ENCODE measurements at places on chromosomes 12 and 14. TPM values are rescaled to one million over a fixed set of nuclear protein-coding genes. Genes with fewer than 3 reads are reported as not detected.

The OTOGL gene
- 0.41 TPM for total RNA-seq

- no peak for DNase-seq
- H3K36me3 ChIP-seq, result no peaks in the 10 kb centered on the region
- H3K27ac ChIP-seq, result no peak overlapping the region
These were observed 4.0 kb downstream of the ATG101 start for GRCh38 chr12:52073531-52074381.

GRCh38 chr14:64337888-64338615 lies 43.9 kb upstream of the ESR2 start:
- no peaks in the 10 kb centered on the region for H3K36me3 ChIP-seq
- H3K27me3 ChIP-seq, result no peaks in the 10 kb centered on the region
- DNase-seq, result peak; percentile 59
- H3K4me1 ChIP-seq, result peaks cover 6% of the 10 kb centered on the region
- H3K27ac ChIP-seq, result peak overlapping the region; percentile 86
- peak overlapping the region; percentile 55 for H3K4me3 ChIP-seq

DNA sequence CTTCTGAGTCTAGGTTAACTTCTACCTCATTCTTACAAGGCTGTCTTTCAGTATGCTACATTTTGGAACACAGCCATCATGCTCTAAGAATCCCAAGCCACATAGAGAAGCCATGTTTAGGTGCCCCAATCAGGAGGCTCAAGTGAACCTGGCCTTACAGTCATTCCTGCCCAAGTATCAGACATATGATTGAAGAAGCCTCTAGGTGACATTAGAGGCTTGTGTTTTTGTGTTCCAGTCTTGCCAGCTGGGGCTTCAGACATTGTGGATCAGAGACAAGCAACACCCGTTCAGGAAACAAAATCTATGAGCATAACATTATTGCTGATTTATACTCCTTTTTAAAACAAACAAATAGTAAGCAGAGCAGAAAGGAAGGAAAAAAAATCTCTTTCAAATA lies 8.1 kb upstream of the SLC16A7 start:
- no peak overlapping the region for H3K27ac ChIP-seq
- no peaks in the 10 kb centered on the region for H3K27me3 ChIP-seq
- no peaks in the 10 kb centered on the region for H3K4me1 ChIP-seq
- H3K36me3 ChIP-seq, result no peaks in the 10 kb centered on the region

DNA sequence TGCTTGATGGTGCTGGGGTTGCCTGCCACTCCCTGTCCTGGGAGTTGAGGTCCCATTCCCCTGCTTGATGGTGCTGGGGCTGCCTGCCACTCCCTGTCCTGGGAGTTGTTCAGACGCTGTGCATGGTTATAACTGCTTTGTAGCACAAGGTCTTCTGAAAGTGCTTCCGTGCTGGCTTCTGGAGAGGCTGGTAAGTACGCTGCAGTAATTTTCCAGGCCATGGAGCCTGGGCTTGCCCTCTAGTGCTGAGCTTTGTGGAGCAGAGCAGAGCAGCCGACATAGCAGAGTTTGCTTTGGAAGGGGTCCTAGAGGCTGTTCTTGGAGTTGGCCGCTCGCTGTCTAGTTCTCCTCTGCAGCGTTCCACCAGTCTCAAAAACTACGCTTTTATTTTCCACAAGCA lies 6.3 kb downstream of the B4GALNT3 start:
- H3K36me3 ChIP-seq, result no peaks in the 10 kb centered on the region
- H3K27ac ChIP-seq, result peak overlapping the region; percentile 78
- peaks cover 3% of the 10 kb centered on the region for H3K27me3 ChIP-seq
- H3K4me1 ChIP-seq, result peaks cover 61% of the 10 kb centered on the region

DNA sequence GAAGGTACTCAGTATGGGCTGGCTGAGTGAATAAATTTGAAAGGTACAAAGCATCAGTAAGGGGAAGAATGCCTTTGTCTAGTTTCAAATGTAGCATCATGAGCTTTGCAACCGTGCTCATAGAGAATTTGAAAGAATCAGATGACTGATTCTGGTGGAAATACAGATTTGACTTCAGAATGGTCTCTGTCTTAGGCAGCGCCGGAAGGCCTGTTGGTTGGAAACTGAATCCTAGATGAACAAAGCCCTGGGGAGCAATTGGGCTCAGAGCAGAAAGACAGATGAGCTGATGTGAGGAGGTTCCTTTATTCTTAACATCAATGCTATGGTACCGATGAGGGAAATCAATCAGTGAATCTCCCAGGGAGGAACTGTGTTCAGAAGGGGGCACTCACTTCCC lies 137.3 kb downstream of the SNAPC1 start:
- no peak for DNase-seq
- H3K27ac ChIP-seq, result no peak overlapping the region
- no peaks in the 10 kb centered on the region for H3K27me3 ChIP-seq
- H3K4me1 ChIP-seq, result no peaks in the 10 kb centered on the region

DNA sequence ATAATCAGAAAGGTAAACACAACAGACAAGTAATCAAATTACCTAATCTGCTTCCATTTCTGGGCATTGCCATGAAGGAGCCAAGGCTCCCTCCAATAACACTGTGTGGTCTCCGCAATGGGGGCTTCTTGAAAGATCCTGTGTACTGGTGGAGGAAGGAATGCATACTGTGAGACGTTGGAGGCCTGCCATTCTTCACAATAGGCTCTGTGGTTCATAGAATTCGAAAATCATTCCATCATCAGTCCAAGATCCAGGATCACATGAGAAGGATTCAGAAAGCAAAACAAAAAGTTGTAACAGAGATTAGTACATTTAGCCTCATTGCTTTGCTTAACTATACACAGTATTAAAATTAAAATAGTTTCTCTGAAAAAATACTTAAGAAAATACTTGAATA lies 76.3 kb downstream of the CDK17 start:
- H3K36me3 ChIP-seq, result no peaks in the 10 kb centered on the region
- H3K27ac ChIP-seq, result no peak overlapping the region
- no peak for DNase-seq
- no peaks in the 10 kb centered on the region for H3K27me3 ChIP-seq

DNA sequence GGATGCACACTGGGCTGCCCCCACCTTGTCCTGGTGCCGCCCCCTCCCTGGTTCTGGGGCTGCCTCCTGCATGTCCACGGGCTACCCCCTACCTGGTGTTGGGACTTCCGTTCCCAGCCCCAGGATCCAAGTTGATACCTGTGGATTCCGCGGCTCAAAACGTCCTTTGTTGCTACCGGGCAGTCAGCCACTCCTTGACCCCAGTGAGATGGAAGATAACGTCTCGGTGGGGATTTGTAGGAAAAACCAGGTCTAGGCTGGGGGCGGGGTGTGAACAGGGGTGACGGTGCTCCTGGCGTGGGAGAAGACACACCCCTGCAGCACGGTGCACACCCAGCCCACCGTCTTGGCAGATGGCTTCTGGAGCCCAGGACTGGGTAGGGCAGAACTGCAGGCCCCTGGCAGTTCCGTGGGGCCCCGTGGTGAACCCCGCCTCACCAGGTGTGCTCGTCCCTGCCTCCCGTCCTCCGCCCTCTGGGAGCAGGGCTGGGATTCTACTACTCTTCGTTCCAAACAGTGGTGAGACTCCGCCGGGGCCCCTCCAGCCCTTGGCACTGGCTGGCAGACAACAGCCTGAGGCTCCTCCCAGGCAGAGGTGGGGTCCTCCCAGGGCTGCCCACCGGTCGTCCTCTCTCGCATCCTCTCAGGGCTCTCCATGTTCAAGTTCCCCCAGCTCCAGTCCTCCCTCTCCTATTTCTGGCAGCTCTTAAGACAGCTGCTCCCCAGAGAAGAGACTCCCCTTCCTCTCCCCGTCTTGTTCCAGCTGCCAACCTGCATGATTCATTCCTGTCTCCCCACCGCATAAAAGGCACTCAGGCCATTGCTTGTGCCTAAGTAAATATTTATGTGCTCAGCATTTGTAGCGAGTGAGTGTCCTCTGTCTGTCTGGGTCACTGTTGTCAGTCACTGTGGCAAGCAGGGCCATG lies 75.5 kb downstream of the FBXL14 start:
- no peak overlapping the region for H3K4me3 ChIP-seq
- no peak for DNase-seq
- H3K4me1 ChIP-seq, result peaks cover 12% of the 10 kb centered on the region
- H3K36me3 ChIP-seq, result no peaks in the 10 kb centered on the region
- no peak overlapping the region for H3K27ac ChIP-seq

DNA sequence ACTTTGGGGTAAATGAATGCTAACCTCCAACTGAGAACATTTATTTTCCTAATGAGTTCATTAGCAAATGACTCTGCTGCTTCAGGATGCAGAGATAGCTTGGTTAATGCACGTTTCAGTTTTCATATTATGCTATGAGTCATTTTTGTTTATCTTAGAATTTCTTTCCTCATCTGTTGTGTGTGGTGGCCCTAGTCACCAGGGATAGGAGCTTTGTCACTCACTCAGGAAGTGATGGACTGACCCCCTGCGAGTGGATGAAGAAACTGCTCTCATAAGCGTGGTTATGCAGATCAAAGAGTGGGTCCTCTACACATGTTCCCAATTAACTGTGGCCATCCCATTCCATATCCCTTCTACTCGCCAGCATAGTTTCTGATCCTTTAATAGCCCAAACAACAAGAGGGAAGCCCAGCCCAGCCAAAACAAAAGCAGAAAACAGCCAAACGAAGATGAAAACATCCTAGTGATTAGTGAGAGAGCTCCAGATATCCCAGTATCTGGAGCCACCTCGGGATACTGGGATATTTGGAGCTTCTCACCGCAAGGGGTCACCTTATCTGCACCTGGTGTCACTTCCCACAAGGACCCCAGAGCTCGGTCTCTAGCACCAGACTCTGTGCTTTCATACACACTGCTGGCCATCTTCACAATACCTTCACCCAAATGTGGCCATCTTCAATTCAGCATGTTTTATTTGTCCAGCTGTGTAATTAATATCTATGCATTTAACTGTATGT lies 8.6 kb downstream of the TC2N start:
- no peak overlapping the region for H3K4me3 ChIP-seq
- no peaks in the 10 kb centered on the region for H3K36me3 ChIP-seq
- no peak overlapping the region for H3K27ac ChIP-seq

GRCh38 chr12:83010169-83010804 lies 323.6 kb downstream of the TMTC2 start:
- no peak overlapping the region for H3K4me3 ChIP-seq
- H3K27ac ChIP-seq, result no peak overlapping the region
- no peaks in the 10 kb centered on the region for H3K36me3 ChIP-seq
- DNase-seq, result no peak
- H3K27me3 ChIP-seq, result no peaks in the 10 kb centered on the region
- H3K4me1 ChIP-seq, result no peaks in the 10 kb centered on the region
